GM12878 (cell line): ENCODE measurements at places on chromosomes 5 and 9. TPM values are rescaled to one million over a fixed set of nuclear protein-coding genes. Genes with fewer than 3 reads are reported as not detected.

Gene ANGPTL2
- total RNA-seq: 1.6 TPM in 2 replicates

Gene SLC1A1
- total RNA-seq: 19.1 and 19.4 TPM in 2 replicates

Gene NRG2
- 21.0 and 21.7 TPM in 2 replicates for total RNA-seq

Gene GFPT2
- 0.13 and 0.33 TPM in 2 replicates for total RNA-seq

Gene FBP2
- total RNA-seq: not detected in 2 replicates

Gene PLCXD3
- total RNA-seq: not detected in 2 replicates

Gene ZNF169
- 4.6 and 5.4 TPM in 2 replicates for total RNA-seq

Gene DDX4
- total RNA-seq: 0.36 TPM in 1 of 2 replicates, not detected in the other

Gene CA9
- 4.0 TPM in 2 replicates for total RNA-seq

Gene EFCAB9
- not detected in 2 replicates for total RNA-seq

Gene WDR38
- total RNA-seq: not detected in 2 replicates

Gene CCNJL
- total RNA-seq: 0.08 and 0.10 TPM in 2 replicates

Gene LCN6
- not detected in 2 replicates for total RNA-seq

Gene SMIM33
- total RNA-seq: not detected in 2 replicates

Gene EIF4E1B
- total RNA-seq: not detected in 2 replicates

Gene BAAT
- 0.16 and 0.26 TPM in 2 replicates for total RNA-seq

Gene IFNB1
- total RNA-seq: not detected in 2 replicates

Gene CATSPER3
- 0.18 TPM in 1 of 2 replicates, not detected in the other for total RNA-seq

Gene FCHO2
- total RNA-seq: 0.11 and 0.51 TPM in 2 replicates

Gene HARS1
- 68.8 and 77.1 TPM in 2 replicates for total RNA-seq

Gene HK3
- 0.13 and 0.64 TPM in 2 replicates for total RNA-seq

Gene PFN3
- total RNA-seq: not detected in 2 replicates

Gene FIBCD1
- total RNA-seq: 0.08 and 0.95 TPM in 2 replicates

Gene ZBTB5
- 12.7 and 13.3 TPM in 2 replicates for total RNA-seq

Gene ZCCHC9
- total RNA-seq: 26.7 and 27.4 TPM in 2 replicates

Gene TNFSF8
- total RNA-seq: 0.11 and 0.15 TPM in 2 replicates

Gene IL9
- total RNA-seq: not detected in 2 replicates

Gene FBLL1
- 0.13 TPM in 1 of 2 replicates, not detected in the other for total RNA-seq

Gene ANKRD33B
- total RNA-seq: 58.4 and 61.6 TPM in 2 replicates

Gene SLC34A3
- total RNA-seq: not detected in 2 replicates

Gene SV2C
- total RNA-seq: 1.1 TPM in 2 replicates

Gene PCDHB3
- not detected in 2 replicates for total RNA-seq

Gene TGFBI
- total RNA-seq: 0.64 and 1.3 TPM in 2 replicates

Gene ARL15
- total RNA-seq: 6.6 and 7.3 TPM in 2 replicates

Gene MAMDC2
- total RNA-seq: not detected in 2 replicates

Gene ANKRD20A1
- 0.27 and 0.33 TPM in 2 replicates for total RNA-seq

Gene MYOZ3
- total RNA-seq: 0.18 TPM in 1 of 2 replicates, not detected in the other

Gene ARID3C
- 0.24 TPM in 1 of 2 replicates, not detected in the other for total RNA-seq
